ENCODE measurements at places on chromosomes 16 and 17.

GRCh38 chr17:68347380-68347779 is 56.1 kb downstream of the ARSG start:
- DNase-seq, result no peak

DNA sequence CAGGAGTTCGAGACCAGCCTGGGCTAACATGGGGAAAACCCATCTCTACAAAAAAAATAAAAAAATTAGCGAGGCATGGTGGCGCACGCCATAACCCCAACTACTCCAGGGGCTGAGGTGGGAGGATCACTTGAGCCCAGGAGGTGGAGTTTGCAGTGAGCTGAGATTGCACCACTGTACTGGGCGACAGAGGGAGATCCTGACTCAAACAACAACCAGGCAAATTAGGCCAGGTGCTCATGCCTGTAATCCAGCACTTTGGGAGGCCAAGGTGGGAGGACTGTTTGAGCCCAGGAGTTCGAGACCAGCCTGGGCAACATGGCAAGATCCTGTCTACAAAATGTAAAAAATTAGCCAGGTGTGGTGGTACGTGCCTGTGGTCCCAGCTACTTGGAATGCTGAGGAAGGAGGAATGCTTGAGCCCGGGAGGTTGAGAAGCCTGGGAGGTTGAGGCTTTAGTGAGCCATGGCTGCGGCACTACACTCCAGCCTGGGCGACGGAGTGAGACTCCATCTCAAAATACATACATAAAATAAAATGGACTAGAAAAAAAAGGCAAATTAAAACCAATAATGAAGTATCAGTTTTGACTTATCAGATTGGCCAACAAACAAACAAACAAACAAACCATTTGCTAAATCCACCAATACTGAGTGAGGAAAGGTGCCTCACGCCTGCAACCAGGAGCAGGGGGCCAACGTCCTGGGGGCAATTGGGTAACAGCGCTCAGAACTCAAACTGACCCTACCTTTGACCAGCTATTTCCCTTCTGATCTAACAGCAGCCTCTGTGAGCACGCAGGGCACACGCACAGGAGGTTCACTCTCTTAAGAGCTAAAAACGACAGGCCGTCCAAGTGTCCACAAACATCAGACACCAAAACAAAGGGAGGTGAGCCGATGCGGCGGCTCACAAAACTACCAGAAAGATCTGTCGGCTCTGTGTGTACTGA is 19.4 kb upstream of the FASN start:
- no peak for DNase-seq

DNA sequence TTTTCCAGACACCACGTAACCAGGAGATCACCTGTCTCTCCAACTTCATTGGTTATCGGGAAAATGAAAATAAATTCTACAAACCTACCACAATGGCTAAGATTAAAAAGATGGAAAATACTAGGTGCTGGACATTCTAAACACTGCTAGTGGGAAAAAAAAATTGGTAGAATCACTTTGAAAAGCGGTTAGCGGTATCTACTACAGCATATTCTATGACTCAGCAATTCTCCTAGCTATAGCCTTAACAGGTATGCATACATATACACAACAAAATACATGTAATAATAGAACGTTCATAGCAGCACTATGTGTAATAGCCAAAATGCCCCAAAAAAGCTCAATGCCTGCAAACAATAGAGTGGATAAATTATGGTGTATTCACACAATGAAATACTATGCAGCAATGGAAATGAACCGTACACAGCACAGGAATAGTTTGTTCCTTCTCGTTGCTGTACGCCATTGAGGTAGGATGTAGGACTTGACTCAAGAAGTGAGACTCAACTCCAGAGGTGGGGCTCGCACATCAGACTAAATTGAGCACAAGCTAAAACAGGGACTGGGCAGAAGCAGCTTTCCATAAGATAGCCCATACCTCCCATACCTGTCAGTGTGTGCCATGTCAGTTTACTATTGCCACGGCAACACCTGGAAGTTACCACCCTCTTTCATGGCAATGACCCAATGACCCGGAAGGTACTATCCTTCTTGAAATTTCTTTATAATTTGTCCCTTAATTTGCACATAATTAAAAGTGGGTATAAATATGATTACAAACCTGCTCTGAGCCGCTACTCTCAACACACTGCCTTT is 44.8 kb downstream of the RNF157 start:
- DNase-seq, result no peak

GRCh38 chr17:63364387-63364786 is 81.7 kb downstream of the CYB561 start:
- no peak for DNase-seq

DNA sequence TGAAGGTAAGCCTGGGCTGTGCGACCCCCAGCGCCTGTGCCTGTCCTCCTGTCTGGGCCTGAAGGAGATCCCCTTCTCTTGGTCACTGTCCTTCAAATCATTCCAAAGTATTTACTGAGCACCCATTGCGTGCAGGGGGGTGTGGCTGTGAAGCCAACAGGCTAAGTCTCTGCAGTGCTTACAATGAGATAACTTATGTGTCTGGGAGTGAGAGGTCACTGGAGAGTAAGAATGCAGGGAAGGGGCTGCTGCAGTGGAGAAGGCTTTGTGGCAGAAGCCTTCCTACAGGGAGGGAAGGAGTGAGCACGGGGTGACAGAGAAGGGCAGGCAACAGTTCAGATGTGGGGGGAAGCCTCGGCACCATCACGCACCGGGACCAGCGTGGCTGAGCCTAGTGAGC is 11.2 kb upstream of the SMIM5 start:
- no peak for DNase-seq

DNA sequence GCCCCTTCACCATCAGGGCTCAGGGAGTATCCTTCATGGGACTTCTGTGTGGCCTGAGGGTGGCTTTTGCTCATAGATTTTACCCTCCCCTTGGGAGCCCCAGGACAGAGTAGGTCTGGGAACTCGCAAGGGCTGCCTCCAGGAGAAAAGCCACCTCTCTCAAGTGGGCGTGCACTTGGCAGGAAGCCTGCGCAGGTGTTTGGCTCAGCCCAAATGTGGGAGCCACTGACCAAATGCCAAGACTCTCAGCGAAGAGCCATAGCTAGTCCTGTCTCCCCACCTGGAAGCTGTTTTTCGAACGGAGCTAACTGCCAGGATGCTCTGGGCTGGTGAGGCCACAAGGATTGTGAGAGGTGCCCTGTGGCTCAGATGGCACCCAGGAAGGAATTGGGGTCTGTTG is 2.0 kb upstream of the HSD17B2 start:
- DNase-seq, result no peak

DNA sequence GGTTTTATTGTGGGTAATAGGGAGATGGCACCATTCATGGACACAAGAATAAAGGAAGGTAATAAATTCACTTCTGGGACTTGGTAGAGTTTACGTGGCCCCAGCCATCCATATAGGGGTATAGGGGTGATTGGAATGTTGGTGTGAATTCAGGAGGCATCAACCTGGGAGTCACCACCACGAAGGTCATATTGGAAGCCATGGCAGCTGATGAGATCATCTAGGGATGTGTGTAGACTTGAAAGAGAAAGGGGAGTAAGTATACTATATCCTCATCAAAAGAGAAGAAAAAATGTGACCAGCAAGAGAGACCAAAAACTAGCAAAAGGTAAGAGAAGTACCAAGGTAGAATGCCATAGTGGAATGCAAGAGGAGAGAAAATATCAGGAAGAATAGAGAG is 26.6 kb upstream of the GINS3 start:
- DNase-seq, result no peak
